Transverse colon (tissue), 4 donors: ENCODE measurements at places on chromosomes 16 and 17.

- DNase-seq = no peak
Measured at GRCh38 chr16:59192551-59193199, 458.6 kb upstream of the GOT2 start.

DNA sequence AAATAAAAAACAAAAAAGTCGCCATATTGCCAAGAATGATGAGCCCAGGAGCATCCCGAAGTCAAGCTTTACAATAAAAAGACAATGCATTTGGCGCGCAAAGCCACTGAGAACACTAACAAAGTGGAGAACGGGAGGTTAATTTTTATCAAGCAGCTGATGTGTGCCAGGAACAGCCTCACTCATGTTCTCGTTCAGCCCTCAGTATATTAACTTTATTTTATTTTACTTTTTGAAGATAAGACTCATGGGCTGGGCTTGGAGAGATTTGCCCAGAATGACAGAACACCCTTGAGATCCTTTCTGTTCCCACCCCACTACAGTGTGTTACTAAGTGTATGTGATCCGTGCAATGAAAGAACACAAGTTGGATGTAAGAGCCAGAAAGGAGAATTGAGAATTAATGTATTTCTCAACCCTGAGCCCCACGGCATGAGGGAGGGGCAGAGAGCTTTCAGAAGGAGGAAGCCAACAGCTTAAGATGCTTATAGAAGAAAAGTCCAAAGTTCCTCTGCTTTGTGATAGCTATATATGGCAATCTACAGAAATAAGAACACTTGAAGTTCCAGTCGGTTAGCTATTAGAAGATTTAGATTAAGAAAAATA is 48.4 kb downstream of the COTL1 start:
- DNase-seq = peak; percentile 62

DNA sequence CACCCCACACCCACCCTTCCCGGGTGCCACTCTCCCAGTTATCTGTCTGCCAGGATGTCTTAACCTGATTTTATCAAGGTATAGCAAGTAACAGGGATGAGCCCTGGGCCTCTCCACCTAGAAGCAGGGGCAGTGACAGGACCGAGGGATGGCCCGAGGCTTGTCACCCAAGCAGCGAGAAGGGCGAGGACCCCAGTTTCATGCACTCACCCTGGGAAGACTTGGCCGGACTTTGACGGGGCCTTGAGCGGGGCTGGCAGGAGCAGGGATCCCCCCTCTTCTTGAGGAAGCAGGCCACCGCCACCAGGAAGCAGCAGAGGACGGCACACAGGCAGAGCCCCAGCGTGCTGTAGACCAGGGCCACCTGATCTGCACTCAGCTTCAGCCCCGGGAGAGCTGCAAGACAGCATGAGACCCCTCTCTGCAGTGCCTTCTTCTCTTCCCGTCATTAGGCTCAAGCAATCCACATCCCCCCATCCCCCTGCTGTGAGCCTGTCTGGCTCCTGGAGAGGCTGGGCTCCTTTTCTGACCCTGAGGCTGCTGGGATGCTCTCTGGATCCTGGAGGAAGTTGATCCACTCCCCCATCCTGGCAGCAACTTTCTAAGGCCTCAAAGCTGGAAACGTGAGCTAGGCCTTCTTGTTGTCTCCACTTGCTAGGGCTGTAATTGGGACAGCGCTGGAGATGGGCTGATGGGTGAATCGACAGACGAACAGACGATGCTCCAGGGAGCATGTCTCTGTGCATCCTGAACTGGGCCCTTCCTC is 31.6 kb downstream of the TNFRSF13B start:
- DNase-seq = no peak

DNA sequence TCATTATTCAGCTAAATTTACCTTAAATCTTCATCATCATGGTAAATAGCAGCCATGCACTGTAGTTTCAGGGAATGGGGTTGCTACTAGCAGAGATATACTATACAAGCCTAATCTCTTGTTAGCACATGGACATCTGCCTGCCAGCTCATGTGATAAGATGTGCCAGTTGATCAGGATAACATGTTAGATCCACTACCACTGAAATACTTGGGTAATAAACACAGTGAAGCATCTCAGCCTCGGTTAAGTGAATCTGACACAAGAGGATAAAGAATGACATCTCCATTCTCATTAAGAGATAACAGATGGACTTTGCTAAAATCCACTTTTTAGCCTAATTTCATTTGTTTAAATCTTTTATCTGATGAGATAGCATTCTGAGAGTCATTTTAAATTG is 256.1 kb downstream of the CDH8 start:
- no peak for DNase-seq

DNA sequence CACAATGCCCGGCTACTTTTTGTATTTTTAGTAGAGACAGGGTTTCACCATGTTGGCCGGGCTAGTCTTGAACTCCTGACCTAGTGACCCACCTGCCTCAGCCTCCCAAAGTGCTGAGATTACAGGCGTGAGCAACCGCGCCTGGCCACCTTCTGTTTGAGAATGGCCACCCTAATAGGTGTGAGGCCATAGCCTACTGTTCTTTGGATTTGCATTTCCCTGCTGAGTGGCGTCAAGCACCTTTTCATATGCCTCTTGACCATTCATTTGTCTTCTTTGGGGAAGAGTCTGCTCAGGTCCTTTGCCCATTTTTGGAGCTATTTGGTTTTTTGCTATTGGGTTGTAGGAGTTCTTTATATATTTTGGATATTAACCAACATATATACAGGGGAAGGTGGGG is 276.7 kb downstream of the PARN start:
- no peak for DNase-seq

DNA sequence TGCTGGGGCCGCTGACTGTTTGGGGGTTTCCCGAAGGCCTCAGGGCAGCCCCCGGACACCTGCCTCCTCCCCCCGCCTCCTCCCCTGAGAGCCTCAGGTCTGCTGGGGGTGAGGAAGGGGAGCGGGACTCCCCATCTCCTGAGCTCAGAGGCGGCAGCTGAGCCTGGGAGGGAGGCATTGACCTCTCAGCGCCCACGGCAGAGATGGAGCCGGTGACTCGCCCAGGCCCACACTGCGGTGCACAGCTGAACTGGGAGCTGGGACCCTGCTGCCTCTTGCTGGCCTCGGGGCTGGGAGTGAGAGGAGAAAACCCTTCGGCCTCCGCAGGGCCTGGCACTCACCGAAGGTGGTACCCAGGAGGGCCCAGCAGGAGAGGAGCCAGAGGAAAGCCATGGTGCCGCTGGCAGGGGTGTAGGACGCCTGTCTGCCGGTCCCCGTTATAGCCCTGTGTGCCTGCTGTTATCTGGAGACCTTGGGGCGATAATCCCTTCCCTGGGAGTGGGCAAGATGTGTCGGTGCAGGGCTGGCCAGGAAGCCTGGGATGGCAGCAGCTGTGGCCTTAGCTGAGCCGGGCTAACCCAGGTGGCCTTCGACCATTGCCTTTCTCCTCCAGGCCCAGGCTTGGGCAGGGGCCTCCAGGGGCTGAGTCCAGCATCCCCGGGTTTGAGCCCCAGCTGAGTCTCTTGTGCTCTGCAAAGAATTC is at the start of gene CTRB2:
Gene CTRB2 (minus strand): TSS at position 413 of the 703 bp plus-strand sequence. CDS start 20 bp downstream, at position 393.
- DNase-seq = no peak

GRCh38 chr17:7002288-7003047 is 6.6 kb downstream of the ALOX12 start:
- no peak for DNase-seq
